ENCODE measurements at places on chromosomes 13 and 19.

- DNase-seq, result no peak
Measured at GRCh38 chr19:50167314-50167721, 4.2 kb upstream of the IZUMO2 start.

GRCh38 chr13:109899316-109899715 lies 112.9 kb upstream of the IRS2 start:
- DNase-seq, result no peak

DNA sequence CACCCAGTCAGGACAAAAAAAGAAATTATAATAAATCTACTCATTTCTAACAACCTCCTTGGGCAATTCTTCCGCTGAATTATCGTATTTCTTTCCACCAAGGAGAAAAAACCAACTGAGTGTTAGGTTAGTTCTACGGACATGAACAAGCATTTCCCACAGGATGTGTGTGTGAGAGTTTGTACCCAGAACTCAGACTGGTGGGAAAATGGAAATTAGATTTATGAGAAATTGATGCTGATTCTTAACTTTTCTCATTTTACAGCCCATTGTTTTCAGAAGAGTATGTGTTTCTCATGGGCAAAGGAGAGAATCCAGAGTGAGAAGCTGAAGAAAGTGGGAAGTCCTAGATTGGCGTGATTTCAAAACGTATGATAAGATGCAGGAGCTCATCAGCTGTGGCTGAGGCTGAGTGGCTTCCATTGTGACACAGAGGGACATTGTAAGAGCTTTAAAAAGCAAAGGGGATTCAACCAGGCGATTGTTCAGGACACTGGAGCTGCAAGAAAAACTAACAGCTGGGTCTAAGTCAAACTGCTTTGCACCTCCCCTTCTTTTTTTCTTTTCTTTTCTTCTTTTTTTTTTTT lies 184.7 kb upstream of the ARGLU1 start:
- DNase-seq, result no peak

GRCh38 chr19:32129141-32129540 lies 216.3 kb upstream of the ZNF507 start:
- no peak for DNase-seq

GRCh38 chr13:33235078-33235477 lies 50.5 kb downstream of the STARD13 start:
- DNase-seq, result no peak

GRCh38 chr19:5193192-5193591 lies 147.4 kb downstream of the PTPRS start:
- DNase-seq, result no peak

GRCh38 chr19:8664671-8665057 lies 33.9 kb downstream of the ACTL9 start:
- peak; percentile 28 for DNase-seq

- DNase-seq, result no peak
Measured at GRCh38 chr13:66794340-66795031, 435.6 kb downstream of the PCDH9 start.

DNA sequence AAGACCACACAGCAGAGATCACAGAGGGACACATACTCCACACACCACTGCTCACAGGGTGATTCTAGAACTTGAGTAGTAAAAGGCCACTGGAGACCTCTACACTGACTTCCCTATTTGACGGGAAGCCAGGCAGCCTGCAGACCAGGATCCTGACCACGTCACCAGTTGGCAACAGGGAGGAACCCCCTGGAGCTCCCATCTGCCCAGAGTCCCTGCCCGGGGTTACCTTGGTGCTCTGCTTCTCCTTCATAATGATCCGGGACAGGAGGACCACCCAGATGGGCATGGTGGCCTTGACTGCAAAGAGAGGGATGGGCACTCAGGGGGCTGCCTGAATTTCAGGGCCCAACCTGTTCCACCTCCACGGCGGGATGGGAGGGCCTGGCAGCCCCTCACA lies 932 bp downstream of the SLC35E1 start:
- no peak for DNase-seq

DNA sequence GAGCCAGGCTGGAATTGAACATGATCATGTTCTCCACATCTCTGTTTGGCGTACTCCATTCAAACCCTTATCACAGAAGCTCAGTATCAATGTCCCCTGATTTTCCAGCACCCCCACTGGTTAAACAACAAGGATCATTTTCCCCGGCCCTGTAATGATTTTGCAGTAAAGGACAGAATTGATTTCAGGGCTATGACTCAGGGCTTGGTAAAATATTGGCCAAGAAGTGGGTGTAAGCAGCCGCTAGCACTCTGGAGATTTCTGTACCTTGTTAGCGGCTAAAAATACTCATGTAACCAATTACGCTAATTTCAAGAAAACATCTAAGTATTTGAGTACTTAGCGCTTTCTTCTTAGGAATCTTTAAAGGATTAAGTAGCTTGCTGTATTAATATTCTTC lies 69.5 kb upstream of the FNDC3A start:
- DNase-seq, result no peak

DNA sequence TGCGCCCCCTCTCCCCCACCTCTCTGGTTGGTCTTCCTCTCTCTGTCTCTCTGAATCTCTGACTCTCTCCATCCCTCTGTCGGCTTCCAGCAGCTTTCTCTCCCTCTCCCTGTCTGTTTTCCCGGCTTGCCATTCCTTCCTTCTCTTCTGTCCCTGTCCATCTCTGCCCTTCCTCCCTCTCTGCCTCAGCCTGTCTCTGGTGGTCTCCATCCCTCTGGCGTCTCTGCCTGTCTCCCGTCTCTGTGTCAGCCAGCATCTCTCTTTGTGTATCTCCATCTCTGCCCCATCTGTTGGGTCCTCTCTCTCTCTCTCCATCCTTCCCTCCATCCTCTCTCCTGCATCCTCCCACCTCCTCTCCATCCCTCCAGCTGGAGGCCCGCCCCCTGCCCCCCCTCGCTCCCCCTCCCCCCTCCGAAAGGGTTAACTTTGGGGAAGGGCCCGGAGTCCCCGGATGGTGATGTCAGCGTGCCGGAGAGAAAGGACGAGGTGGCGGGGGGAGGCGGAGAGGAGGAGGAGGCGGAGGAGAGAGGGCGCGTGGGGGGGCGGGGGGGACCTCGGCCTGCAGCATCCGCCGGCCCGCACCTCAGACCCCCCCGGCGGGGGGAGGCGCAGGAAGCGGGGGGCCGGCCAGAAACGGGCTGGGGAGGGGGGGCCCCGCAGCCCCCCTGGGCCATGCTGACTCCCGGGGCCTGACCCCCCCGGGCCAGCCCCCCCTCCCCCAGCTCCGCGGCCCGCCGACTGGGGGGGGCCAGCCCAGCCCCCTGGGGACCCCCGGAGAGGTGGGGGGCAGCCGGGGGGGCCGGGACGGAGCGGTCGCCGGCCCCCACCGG lies at the start of gene BRSK1:
BRSK1 (plus strand) TSS at position 450 of the 830 bp plus-strand sequence. CDS start 446 bp downstream, outside the sequence.
- DNase-seq, result peak; percentile 52

GRCh38 chr19:55070466-55071128 lies 5.1 kb upstream of the EPS8L1 start:
- DNase-seq, result no peak

DNA sequence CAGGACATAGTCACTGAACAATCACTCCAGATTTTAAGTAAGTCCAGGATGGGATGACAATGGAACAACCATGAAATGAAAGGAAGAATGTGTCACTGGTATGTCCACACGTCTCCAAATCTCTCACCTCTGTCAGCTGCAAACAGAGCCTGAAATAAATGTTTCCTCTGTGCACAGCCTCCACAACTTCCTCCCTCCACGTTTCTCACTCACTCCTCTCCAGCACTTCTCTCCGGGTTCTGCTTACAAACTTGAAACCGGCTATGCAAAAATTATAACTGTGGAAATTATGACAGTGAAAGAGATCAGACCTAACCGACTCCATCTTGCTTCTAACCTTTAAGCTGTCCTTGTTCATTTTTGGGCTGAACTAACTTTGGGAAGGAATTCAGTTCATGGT lies 35.0 kb upstream of the ALOX5AP start:
- DNase-seq, result no peak

All from activated T-cell treated with anti-CD3 and anti-CD28 coated beads, Interleukin-2, amount 50 U/mL, for 48 hours (primary cell).